ENCODE measurements at places on chromosomes 1 and 21.

- DNase-seq, result no peak
Observed at GRCh38 chr1:111603979-111604378, 15.6 kb upstream of the RAP1A start.

- no peak for DNase-seq
Observed at GRCh38 chr1:65147424-65148177, 402 bp upstream of the AK4 start.

GRCh38 chr1:160123726-160124125 is 8.2 kb downstream of the ATP1A2 start:
- no peak for DNase-seq

DNA sequence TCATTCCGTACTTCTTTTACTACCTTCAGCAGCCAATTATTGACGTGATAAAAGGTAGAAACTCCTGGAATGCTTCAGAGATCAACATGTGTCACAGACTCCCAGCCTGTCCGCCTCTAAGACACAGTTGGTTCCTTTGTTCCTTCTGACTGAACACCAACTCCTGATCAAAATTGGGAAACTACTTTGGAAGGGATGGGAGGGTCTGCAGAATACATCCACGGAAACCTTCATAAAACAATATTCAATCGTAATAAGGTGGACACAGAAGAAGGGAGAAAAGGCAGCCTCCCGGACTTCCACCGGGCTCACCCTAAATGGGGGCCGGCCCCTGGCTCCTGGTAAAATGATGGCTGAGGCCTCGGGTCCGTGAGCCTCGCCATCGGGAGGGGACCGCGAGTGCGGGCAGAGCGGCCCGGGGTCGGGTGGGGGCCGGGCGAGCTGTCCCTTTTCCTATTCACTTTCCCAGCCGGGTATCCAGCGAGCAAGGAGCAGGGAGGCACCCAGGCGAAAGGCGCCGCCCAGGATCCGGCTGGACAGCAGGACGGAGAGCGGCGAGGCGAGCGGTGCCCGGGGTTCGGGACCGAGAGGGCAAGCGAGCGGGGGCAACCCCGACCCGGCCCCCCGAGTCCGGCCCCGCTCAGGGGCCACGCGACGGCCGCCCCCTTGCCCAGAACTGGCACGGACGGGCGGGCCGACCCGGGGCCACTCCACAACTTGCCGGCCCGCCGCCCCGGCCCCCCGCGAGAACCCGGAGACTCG is 805 bp downstream of the NRIP1 start:
- no peak for DNase-seq

GRCh38 chr1:160018900-160019299 is 12.9 kb downstream of the PIGM start:
- DNase-seq, result no peak

DNA sequence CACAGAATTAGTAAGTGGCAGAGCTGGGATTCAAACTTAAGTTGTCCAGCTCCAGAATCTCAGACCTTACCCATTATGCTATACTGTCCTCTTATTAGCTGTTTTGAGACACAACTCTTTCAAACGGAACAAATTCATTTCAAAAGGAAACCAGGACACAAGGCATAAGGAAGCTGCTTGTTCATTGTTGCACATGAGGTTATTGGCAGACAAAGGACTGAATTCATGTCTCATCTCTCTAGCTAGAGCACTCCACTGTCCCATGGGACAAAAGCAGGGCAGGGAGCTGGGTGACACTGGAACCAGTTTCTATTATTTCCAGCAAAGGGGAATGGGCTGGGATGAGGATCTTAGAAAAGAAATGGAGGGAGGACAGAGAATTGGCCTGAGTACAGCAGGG is 26.4 kb downstream of the CHI3L2 start:
- no peak for DNase-seq

DNA sequence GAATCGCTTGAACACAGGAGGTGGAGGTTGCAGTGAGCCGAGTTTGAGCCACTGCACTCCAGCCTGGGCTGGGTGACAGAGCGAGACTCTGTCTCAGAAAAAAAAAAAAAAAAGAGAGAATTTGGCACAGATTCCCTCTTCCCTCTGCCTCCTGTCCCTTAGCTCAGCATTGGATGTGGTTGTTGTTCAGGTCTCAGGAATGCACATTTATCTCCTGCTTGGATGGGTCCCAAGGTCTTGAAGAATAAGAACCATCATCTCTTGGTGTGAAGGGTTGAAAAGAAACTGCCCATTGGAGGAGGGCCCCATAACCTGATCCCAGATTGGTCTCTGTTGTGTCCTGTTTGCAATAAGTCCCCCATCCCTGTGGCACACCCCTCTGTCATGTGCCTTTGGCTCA is 34.9 kb downstream of the UBIAD1 start:
- no peak for DNase-seq

GRCh38 chr1:113282893-113283285 is 107.4 kb upstream of the MAGI3 start:
- DNase-seq, result no peak

DNA sequence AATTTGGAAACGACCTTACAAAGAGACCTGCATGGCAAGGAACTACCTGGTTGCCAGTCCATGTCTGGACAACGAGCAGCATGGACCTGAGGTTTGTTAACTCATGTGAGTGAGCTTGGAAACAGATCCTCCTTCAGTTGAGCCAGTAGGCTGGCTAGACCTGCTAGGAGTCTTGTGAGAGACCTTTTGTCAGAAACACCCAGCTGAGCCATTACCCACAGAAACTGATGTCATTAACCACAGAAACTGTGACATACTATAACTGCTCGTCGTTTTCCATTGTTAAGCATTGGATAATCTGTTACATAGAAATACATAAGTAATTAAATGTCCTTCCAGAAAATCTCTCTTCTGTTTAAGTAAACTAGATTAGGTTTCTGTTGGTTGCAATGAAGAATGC is 211.1 kb upstream of the C21orf91 start:
- DNase-seq, result no peak

- no peak for DNase-seq
Observed at GRCh38 chr21:30713766-30714165, 4.8 kb downstream of the KRTAP21-3 start.

- no peak for DNase-seq
Observed at GRCh38 chr1:81230983-81231728, 569.6 kb upstream of the ADGRL2 start.
